Uterine smooth muscle cell (primary cell): ENCODE measurements at places on chromosomes 16 and 17. TPM values are rescaled to one million over a fixed set of nuclear protein-coding genes. Genes with fewer than 3 reads are reported as not detected.

MFSD6L gene
- total RNA-seq: not detected in 2 replicates

CCDC40 gene
- total RNA-seq: 1.7 and 2.0 TPM in 2 replicates

TNK1 gene
- under 0.01 and 0.66 TPM in 2 replicates for total RNA-seq

CEP295NL gene
- 4.6 and 5.6 TPM in 2 replicates for total RNA-seq

KRT12 gene
- under 0.01 TPM in 1 of 2 replicates, not detected in the other for total RNA-seq

NOTUM gene
- total RNA-seq: under 0.01 TPM in 2 replicates
